ENCODE measurements at places on chromosomes 2 and 18.

DNA sequence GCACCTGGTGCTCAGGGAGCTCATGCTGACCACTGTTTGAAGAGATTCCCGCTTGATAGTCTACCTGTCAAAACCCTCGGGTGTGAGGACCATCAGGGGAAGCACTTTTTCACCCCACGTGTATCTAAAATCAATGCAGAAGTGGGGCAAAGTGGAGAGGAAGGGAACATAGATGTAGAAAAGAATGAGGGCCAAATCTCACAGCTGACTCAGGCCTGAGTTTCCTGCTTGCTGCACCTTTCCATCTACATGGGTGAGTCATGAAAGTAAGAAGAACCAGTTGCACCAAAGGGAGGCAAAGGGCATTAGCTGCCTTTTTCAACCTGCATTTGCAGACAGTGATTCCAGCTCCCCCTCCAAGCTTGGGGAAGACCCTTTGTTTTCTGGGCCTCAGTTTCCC lies 100.2 kb upstream of the MYCN start:
- DNase-seq: no peak

GRCh38 chr2:72964146-72964525 lies 46.8 kb downstream of the EMX1 start:
- no peak for DNase-seq

DNA sequence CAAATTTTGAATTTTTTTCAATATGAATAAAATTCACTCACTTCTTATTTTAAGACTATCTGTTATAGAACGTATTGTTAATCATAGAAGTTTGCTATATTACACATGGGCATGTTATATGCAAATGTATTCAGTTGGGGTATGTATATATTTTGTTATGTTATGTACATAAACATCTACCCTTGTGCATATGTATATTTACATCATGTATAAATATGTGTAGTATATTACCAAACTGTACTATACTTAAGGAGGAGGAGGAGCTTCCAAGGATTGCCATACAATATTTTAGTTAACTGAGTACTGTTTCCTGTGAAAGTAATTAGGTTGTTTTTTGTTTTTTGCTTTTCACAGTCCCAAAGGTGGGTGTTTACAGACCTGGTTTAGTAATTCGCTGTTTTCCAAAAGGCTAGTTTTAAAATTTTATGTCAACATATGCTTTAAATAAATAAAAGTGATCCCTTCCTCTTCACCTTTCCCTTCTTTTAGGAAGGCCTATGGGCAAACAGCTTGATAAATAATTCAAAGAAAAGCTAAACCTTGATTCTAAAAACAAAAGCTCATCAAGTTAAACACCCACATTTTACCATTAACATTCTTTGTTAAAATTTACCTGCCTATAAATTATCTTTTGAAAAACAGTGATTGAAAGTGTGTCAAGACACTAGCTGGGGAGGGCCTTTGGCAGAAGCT lies 12.9 kb upstream of the POU3F3 start:
- DNase-seq: no peak

DNA sequence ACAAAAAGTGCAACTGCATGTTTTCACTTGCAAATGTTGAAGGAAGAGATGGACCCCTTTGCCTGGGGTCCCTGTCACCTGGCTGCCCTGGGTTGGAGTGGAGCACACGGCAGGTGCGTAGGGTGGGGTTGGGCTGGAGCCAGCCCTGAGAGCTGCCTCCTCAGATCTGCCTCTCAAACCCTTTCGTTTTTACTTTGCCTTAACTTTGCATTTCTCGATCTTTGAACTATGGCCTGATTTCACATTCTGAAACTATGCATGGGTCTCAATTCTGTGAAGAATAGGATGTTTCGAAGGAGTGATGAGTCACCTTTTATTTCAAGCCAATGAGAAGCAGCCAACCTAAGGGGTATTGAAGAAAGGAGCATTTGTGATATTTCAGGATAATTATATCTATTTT lies 132.8 kb downstream of the ACOXL start:
- no peak for DNase-seq

- no peak for DNase-seq
Observed at GRCh38 chr2:215839816-215840215, 173.5 kb downstream of the MREG start.

GRCh38 chr2:238457927-238458324 lies 31.2 kb downstream of the ASB1 start:
- no peak for DNase-seq

GRCh38 chr2:1154710-1155594 lies 204.3 kb downstream of the SNTG2 start:
- no peak for DNase-seq

- DNase-seq: no peak
Observed at GRCh38 chr2:39664232-39664887, 1.4 kb upstream of the TMEM178A start.

Measured in stimulated activated CD4-positive, alpha-beta T cell treated with anti-CD3 and anti-CD28 coated beads, TNF-alpha, amount 100 ng/mL, for 48 hours (primary cell).